Activated CD4-positive, alpha-beta T cell treated with anti-CD3 and anti-CD28 coated beads, Interleukin-2, amount 50 U/mL, for 16 hours (primary cell): ENCODE measurements at places on chromosomes 1 and 21.

- DNase-seq: no peak
These were observed at the start of gene PLA2G5 for GRCh38 chr1:20069874-20070273. PLA2G5 (plus strand) TSS chr1:20070194; CDS start chr1:20084831, 14,637 bp downstream.

GRCh38 chr1:180598333-180598974, 33.4 kb upstream of the XPR1 start:
- no peak for DNase-seq

DNA sequence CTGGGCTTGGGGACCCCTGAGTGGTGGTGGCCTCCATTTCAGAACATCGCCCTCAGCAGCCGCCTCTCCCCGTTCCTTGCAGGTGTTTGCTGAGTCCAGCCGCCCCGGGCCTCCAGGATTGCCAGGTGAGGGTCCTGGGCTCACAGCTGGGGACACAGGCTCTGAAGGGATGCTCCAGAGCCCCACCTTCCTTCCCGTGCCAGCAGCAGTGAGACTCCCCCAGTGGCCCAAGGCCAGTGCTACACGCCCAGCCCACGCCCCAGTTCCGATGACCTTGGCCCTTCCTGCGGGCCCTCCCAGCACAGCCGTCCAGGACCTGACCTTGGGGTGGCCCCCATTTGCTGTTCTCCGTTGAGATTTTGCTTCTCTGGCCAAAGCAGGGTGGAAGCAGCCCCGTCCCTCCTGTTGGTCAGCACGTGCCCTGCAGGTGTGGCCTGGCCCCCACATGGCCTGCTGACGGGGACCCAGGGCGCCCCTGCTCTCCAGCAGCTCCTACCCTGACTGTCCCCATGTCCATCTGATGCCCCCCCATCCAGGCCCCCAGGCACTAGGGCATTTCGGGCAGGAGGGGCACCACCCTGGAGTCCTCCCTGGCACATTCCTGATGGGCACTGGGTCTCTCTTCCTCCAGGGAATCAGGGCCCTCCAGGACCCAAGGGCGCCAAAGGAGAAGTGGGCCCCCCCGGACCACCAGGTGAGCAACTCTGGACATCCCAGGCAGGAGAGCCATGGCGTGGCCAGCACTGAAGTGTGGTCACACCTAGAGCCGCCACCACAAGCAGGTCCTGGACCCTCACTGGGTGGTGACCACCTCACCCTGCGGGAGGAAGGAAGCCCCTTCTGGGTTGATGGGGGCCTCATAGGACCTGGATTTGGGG, 45.0 kb downstream of the SLC19A1 start:
- no peak for DNase-seq

DNA sequence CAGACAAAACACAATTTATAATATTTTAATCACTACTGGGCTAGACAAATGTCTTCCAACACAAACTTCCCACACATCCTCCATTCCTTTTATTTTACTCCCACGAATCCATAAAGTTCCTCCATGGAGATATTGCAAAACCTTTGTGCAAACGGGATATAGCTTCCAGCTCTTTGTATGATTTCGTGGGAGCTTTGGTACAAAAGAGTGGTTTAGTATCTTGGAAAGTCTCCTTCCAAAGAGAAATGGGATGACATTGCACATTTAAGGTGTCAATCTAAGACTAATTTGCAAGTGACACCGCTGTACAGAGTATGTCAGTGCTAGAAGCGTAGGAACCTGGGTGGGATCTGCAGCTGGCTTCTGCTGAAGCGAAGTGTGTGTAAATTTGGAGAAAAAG, 455.2 kb upstream of the RUNX1 start:
- no peak for DNase-seq

DNA sequence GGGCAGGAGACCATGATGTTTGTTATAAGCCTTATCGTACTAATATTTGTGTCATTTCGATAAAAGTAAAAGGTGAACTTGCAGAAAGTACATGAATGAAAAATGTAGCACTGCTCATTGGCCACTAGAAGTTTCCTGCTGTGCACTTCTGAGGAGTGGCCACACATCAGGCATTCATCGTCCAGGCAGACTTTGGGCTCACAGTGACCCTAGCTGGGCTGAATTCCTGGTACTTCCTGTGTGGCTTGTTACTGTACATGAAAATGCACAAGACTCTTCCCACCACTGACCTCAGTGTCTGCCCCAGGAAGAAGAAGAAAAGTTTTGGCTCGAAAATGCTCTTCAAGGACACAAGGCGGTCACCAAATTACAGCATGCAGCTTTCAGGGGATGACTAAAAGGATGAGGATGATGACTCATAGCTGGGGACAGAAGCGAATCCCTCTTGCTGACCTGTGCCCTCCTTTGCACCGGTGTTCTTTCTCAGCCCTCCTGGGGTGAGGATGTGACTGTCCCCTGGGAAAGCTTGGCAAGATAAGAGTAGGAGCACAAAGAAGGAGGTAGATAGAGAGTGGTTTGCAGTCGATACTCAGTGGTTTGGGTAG, 252.4 kb upstream of the KAZN start:
- no peak for DNase-seq

- DNase-seq: peak; percentile 62
These were observed 1.1 kb downstream of the TNFRSF4 start for GRCh38 chr1:1212780-1213344.

- no peak for DNase-seq
These were observed 149.9 kb downstream of the GALNT2 start for GRCh38 chr1:230216896-230217295.

GRCh38 chr1:23868557-23869016, 497 bp upstream of the FUCA1 start:
- no peak for DNase-seq

GRCh38 chr1:93615582-93616150, 66.0 kb downstream of the BCAR3 start:
- peak; percentile 90 for DNase-seq

GRCh38 chr1:89464008-89464407, 60.6 kb upstream of the LRRC8B start:
- DNase-seq: peak; percentile 67

GRCh38 chr1:100461222-100461621, 76.7 kb upstream of the GPR88 start:
- DNase-seq: no peak

DNA sequence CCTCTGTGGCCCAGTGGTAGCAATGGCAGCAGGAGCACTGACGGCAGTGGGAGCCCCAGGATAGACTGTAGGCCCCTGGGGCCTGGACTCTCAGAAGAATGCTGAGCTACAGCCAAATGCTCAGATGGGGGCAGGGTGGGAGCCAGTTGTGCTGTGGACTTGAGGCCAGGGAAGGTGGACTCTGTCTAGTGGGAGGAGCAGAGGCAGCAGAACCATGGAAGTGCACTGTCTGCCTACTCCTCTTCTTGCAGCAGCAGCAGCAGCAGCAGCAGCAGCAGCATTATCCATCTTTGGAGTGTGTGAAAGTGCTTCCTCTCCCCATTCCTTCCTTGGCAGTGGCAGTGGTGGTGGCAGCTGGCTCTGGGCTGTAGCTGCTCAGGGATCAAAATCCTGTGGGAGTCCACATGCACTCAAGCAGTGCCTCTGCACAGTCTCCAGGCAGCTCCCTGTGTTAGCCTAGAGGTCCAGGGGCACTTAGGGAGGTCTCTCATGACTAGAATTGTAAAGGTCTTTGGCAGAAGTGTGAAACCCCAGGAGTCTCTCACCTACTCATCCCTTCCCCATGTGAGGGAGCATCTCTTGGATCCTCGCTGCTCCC, 917.9 kb upstream of the B3GALT2 start:
- DNase-seq: no peak

DNA sequence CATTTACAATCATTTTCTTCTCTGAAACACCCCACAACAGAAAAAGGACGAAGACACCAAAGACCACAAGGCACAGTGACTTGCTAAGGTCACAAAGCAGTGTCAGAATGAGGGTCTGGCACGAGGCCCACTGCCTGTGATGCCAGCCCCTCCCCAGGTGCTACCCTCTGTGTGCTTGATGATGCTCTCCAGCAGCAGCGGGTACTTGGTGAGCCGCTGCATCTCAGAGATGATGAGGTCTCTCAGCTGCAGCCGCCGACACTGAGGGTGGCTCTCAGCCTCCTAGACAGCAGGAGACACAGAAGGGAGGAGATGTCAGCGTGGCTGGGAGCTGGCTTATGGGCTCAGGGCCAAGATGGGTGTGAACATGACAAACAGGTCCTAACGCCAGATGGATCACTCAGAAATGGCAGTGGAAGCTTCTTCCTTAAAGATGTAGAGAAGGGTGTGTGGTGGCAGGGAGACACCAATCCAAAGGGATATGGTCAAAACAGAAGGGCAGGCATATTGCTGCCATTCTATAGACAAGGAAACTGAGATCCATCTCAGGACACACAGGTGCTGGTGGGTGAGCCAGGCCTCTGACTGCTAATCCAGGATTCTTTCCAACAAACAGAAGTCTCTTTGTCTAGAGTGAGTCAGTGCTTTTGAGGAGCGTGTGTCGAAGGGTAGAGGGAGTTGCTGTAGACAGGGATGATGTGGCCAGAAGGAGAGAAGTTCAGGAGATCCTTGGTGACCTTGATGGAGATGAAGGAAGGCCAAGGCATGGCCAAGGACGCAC, 25.6 kb downstream of the LRRC71 start:
- DNase-seq: no peak

DNA sequence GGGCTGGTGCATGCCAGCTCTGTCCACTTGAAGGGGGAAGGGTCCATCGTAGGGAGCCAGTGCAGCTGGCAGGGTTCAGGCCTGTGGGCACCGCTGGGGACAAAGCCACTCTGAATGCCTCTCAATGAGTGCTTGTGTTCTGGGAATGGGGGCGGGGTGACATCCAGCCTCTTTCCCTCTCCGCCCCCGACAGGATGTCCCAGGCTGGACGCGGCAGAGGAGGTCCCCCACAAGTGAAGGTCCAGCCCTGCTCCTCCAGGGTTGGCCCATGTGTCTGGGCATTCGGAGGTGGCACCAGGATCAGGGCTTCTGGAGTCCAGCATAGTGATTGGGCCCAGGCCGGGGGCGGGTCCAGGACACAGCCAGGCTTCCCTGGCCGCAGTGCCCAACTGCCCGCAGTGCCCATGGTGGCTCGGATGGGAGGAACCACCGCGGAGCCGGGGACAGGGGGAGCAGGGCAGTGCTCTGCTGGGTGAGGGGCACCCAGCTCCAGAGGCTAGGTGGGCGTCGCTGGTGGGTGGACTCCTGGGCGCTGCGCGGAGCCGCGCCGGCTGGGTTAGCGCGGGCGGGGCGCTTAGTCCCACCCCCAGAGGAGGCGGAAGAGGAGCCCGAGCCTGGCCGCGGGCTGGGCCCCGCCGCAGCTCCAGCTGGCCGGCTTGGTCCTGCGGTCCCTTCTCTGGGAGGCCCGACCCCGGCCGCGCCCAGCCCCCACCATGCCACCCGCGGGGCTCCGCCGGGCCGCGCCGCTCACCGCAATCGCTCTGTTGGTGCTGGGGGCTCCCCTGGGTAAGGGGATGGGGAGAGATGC, at the start of gene SHISA4:
TSS of gene SHISA4 (plus strand) at position 617 of the 808 bp plus-strand sequence. CDS start at position 714, 97 bp downstream.
- no peak for DNase-seq

DNA sequence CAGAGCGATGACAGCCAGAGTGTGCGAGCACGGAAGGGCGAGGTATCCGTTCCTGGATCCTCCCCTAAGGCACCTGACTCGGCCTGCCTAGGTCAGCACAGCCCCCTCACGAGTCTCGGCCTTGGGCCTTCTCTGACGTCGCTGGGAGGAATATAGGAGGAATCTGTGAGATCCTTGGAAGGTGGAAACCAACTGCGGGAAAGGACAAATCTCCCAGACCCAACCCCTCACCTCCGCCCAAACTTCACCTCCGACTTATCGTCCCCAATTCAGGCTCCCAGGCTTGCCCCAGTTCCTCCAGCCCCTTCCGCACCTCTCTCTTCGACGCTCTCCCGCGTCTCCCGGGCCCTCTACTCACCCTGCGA, 494 bp downstream of the APH1A start:
- DNase-seq: peak; percentile 24

GRCh38 chr1:99170516-99170915, 93.8 kb upstream of the PLPPR4 start:
- peak; percentile 35 for DNase-seq

DNA sequence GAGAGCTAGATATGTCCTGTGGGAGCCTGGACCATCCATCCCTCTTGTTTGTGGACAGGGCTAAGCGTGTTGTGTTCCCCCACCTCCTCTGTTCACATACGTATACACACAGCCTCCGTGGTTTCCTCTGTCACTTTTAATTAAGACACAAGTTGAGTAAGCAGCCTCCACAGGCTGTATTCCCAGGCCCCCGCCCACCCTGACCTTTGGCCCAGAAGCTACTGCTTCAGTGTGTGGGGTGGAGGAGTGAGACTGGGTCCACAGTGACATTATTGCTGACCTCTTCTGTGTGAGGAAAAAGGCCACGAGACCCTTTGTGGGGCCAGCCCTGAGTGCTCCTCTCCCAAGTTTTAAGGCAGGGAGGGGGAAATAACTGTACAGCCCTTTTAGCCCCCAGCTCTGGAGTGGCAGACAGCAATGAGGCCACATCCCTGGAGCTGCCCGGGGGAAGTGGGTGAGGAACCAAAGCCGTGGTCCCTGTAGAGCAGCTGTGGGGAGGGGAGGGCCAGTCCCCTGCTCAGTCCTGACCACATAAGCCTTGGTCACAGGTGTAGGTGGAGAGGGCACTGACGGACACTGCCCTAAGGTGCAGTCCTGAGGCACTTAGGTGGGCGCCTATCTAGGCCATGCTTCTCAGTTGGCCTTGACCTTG, 4.4 kb downstream of the ELOVL1 start:
- peak; percentile 39 for DNase-seq

DNA sequence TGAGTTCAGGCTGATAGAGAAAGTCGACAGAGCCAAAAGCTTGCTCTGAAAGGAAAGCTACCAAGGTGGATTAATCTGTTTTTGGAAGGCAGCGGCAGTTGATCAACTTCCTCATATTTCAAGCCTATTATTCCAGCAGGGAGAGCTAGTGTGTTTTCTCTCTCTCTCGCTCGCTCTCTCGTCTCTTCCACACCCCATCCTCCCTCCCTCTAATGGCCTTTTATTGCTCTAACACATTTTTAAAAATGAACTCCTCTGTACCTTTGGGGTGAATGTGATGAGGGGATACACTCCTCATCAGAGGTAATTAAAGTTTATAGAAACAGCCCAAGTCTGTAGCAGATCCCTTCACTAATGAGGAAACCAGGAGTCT, 126.4 kb downstream of the CLIC6 start:
- DNase-seq: no peak

DNA sequence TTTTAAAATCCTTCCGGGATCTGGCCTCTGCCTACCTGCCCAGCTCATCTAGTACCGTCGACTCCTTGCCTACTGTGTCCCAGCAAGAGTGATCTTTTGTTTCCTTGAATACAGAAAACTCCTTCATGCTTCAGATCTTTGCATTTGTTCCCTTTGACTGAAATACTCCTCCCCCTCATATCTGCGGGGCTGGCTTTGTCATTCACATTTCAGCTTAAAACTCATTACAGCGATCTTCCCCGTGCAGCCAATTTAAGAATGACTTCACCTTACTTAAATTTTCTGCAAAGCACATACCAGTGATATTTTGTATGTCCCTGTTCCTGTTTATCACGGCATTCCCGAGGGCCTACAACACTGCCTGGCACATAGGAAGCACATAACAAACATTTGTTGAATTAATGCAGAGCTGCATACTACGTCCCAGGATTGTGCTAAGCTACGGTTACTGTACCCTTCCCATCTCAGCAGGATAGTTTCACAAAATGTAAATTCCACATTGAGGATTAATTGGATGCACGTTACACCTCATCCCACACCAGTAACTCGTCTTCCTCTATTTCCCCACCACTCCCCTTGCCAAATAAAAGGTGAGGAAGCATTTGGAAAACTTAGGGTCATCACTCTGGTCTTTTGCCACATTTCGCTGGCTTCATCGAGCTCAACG, 837 bp upstream of the DESI2 start:
- no peak for DNase-seq
